Naive thymus-derived CD4-positive, alpha-beta T cell (primary cell): ENCODE measurements at places on chromosomes 7 and 10. TPM values are rescaled to one million over a fixed set of nuclear protein-coding genes. Genes with fewer than 3 reads are reported as not detected.

The PLEKHS1 gene
- polyA plus RNA-seq = not detected

The CPVL gene
- 0.78 TPM for polyA plus RNA-seq

- no peak overlapping the region for H3K4me3 ChIP-seq
- no peaks in the 10 kb centered on the region for H3K36me3 ChIP-seq
- H3K27me3 ChIP-seq = peaks cover 3% of the 10 kb centered on the region
These were observed 8.6 kb downstream of the SHH start for GRCh38 chr7:155803418-155804376.

DNA sequence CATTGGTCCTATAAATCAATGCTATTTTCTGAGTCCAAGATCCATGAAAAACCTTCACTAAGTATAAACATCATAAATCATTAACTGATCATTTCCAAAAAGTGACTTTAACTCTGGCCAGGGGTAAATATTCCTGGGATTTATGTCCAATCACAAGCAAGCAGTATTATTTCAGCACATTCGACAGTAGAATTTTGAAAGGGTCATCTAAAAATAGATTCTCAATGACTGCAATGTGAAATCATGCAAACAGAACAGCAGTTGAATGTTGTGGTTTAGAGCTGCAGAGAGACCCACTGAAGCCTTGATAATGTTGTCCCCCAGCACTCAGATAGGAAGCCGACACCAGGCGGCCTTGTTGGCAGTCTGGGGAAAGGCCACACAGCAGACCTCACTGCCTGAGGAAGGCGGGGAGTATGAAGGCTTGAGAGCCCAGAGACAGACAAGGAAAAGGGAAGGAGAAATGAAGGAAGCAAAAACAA, 38.1 kb downstream of the FAM107B start:
- H3K4me1 ChIP-seq = no peaks in the 10 kb centered on the region
- H3K36me3 ChIP-seq = no peaks in the 10 kb centered on the region
- H3K27me3 ChIP-seq = no peaks in the 10 kb centered on the region
- H3K4me3 ChIP-seq = no peak overlapping the region
- H3K27ac ChIP-seq = no peak overlapping the region
